Neural crest cell (in vitro differentiated cells): ENCODE measurements at places on chromosomes 3 and 15. TPM values are rescaled to one million over a fixed set of nuclear protein-coding genes. Genes with fewer than 3 reads are reported as not detected.

DNA sequence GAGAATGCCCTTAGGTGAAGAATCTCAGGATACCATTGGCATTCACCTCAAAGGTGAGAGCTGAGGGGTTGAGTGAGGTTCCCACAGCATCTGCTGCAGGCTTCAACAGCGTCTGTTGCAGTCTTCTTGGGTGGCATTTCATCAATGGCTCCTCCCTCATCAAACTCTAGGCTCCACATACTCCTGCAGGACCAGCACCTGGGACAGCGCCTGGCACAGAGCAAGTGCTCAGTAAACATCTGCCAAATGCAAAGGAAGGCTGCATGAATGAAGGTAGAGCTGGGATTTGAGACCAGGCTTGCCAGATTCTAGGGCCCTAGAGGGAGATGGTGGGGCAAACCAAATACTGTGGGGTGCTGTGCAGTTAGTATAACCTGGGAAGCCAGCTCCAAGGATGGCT lies 9.6 kb downstream of the TRH start:
- H3K4me3 ChIP-seq: no peak overlapping the region
- no peak overlapping the region for H3K27ac ChIP-seq

DNA sequence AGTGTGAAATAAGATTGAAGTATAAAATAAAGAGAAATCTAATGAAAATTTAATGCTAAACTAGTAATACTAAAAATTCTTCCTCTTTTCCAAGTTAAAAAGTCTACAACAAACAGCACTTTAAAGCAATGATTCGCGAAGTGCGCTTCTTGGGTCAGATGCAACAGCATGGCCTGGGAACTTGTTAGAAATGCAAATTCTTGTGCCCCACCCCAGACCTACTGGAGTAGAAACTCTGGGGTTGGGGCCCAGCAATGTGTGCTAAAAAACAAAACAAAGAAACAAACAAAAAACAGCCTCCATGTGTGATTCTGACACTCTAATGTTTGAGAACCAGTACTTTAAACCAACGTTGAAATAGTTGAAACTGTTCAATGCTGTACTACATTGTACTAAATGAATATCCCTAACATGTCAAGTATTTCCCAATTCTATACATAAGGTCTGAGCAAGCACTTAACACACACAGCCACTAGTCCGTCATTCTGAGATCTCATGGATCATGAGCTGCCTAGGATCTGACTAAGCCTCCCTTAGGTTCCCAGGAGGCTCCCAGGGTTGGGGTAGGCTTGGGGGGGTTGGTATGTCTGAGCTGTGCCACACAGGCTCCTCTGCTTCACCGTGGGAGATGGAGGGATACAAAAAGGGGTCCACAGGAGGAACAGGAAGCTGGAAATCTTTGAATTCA lies 6.1 kb downstream of the RASGRP1 start:
- no peaks in the 10 kb centered on the region for H3K36me3 ChIP-seq
- H3K4me1 ChIP-seq: peaks cover under 1% of the 10 kb centered on the region
- H3K4me3 ChIP-seq: no peak overlapping the region
- H3K27me3 ChIP-seq: peaks cover 18% of the 10 kb centered on the region
- no peak overlapping the region for H3K27ac ChIP-seq

The IQCH gene
- 2.5 and 2.8 TPM in 2 replicates for total RNA-seq

DNA sequence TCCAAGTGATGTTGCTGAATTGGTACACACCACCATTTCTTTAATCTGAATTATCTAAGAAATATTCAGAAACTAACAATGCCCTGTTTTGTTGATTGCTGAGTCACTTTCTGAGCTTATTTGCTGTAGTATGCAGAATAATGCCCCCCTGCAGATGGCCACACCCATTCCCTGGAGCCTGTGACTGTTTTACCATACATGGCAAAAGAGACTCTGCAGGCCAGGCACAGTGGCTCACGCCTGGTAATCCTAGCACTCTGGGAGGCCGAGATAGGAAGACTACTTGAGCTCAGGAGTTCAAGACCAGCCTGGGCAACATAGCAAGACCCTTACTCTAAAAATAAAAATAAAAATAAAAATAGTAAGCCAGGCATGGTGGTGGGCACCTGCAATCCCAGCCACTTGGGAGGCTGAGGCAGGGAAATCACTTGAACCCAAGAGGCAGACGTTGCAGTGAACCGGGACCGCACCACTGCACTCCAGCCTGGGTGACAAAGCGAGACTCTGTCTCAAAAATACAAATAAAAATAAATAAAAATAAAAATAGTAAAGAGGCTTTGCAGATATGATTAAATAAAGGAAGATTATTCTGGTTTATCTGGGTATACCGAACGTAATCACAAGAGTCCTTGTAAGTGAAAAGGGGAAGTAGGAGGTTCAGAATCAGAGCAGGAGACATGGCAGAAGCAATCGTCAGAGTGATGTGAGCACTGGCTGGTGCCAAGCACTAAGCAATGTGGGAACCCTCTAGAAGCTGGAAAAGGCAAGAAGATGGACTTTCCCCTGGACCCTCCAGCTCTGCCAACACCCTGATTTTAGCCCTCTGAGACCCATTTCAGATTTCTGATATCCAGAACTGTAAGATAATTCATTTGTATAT lies 19.0 kb downstream of the PCYT1A start:
- H3K36me3 ChIP-seq: peaks cover 13% of the 10 kb centered on the region
- no peak overlapping the region for H3K27ac ChIP-seq
- no peaks in the 10 kb centered on the region for H3K4me1 ChIP-seq
- DNase-seq: no peak
- no peak overlapping the region for H3K4me3 ChIP-seq

DNA sequence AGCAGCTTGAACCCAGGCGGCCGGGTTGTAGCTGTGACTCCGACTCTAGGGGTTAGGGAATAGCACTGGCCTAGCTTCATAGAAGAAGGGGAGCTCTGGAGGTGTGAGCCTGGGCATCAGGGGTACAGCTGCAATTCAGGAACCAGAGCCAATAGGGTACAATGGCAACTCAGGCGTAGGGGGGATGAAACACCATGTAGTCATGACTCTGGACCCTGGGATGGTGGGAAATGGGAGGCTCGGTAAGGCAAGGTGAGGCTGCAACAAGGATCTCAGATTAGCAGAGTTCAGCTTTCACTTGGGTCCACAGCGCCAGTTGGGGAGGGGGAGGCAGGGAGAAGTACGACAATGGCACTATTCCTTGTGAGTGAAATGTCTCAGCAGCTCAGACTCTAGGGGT lies 210.2 kb upstream of the LYSMD4 start:
- no peak for DNase-seq
- H3K36me3 ChIP-seq: peaks cover 7% of the 10 kb centered on the region
- H3K27ac ChIP-seq: no peak overlapping the region
- peaks cover 7% of the 10 kb centered on the region for H3K27me3 ChIP-seq
- H3K4me3 ChIP-seq: no peak overlapping the region

DNA sequence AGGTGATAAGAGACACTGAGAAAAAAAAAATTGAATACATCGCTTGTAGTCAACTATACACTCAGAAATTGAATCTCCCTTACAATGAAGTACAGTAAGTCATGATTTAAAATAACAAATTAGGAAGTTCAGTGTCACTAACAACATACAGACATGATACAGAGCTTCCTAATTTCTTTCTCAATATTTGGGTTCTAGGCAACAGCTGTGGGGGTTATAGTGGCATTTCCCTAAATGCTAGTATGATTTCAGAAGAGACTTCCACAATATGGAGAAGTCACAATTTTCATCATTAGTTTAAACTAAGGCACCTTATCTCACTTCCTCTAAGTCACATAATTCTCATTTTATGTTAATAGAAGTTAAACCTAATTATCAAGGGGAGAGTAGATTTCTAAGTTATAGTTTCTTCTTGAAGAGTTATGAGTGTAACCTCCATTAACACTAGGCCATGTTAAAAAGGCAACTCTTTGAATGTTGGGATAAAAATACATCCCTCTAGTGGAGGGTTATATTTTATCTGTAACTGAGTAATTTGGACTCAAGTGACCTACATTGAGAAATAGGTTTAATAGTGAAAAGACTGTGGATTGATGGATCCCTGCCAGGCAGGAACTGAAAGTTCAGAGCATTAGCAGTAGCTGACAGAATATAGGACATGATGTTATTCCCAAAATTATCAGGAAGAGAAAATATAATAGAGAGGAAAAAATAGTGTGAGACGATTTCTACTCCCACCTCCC lies 286.0 kb upstream of the SUCLG2 start:
- H3K4me3 ChIP-seq: no peak overlapping the region
- H3K4me1 ChIP-seq: no peaks in the 10 kb centered on the region
- no peak overlapping the region for H3K27ac ChIP-seq
- DNase-seq: no peak
- peaks cover 4% of the 10 kb centered on the region for H3K36me3 ChIP-seq

- H3K4me1 ChIP-seq: peaks cover 26% of the 10 kb centered on the region
- no peak overlapping the region for H3K4me3 ChIP-seq
- no peaks in the 10 kb centered on the region for H3K36me3 ChIP-seq
- no peak for DNase-seq
- H3K27me3 ChIP-seq: no peaks in the 10 kb centered on the region
Measured at GRCh38 chr15:31346367-31347066, 19.9 kb downstream of the KLF13 start.

GRCh38 chr3:8986741-8987140 lies 23.5 kb upstream of the RAD18 start:
- no peak for DNase-seq
- no peaks in the 10 kb centered on the region for H3K27me3 ChIP-seq
- H3K27ac ChIP-seq: no peak overlapping the region
- H3K4me1 ChIP-seq: peaks cover 37% of the 10 kb centered on the region
